NCI-H1930 (cell line): ENCODE measurements at places on chromosomes 6 and 20.

DNA sequence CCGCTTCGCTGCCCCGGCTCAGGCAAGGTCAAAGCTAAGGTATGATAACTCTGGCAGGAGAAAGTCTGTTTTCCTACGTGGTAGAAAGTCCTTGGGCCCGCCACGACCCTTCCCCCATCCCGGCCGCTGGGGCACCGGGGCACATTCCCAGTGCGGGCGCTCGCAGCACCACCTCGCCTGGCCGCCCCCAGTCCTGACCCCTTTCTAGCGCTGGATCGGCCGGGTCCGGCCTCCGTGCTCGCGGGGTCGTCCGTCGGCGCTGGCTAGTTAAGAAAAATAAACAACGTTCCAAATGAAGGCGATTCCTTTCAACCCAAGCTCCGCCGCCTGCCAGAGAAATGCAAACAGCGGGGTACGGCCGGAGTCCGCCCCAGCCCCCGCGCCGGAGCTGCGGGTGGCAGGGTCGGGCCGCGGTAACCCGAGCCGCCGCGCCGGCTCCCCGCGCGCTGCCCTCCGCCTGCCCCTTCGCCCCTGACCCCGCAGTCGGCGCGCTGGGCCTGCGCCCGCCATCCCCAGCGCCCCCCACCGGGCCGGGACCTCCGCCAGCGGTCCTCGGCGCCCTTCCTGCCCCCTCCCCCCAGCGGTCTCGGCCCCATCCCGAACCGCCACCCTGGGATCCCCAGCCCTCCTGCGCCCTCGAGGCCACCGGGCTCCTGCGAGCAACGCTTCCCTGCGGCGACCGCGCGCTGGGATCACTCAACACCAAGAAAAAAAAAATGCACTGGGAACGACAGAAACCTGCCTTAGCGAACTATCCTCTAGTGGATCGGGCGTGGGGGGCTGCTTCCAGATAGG lies 37.6 kb downstream of the NCR2 start:
- DNase-seq: no peak

- DNase-seq: no peak
Observed at GRCh38 chr20:36455972-36456625, 85.2 kb upstream of the MYL9 start.

- no peak for DNase-seq
Observed at GRCh38 chr6:1494671-1495070, 105.3 kb downstream of the FOXF2 start.

GRCh38 chr6:3490625-3490980 lies 33.8 kb upstream of the SLC22A23 start:
- no peak for DNase-seq

DNA sequence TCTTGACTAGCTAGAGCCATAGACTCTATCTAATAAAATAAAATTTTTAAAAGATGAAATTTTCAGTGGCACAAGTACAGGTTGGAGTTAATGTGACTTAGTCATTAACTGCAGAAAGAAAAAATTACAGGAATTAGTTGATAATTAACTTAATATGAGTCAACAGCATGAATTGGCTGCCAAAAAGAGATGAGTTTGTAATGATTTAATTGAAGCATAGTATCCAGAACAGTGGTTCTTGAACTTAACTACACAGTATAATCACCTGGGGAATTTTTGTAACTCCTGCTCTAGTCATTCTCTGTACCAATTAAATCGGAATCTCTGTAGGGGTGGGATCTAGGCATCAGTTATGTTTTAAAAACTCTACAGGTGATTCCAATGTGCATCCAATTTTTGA lies 46.3 kb upstream of the HMGN3 start:
- DNase-seq: no peak

GRCh38 chr20:17438436-17439039 lies 92.6 kb downstream of the BFSP1 start:
- DNase-seq: no peak

- no peak for DNase-seq
Observed at GRCh38 chr6:132136981-132137380, 185.8 kb upstream of the CCN2 start.

GRCh38 chr6:31430449-31430848 lies 27.1 kb downstream of the MICA start:
- DNase-seq: no peak

DNA sequence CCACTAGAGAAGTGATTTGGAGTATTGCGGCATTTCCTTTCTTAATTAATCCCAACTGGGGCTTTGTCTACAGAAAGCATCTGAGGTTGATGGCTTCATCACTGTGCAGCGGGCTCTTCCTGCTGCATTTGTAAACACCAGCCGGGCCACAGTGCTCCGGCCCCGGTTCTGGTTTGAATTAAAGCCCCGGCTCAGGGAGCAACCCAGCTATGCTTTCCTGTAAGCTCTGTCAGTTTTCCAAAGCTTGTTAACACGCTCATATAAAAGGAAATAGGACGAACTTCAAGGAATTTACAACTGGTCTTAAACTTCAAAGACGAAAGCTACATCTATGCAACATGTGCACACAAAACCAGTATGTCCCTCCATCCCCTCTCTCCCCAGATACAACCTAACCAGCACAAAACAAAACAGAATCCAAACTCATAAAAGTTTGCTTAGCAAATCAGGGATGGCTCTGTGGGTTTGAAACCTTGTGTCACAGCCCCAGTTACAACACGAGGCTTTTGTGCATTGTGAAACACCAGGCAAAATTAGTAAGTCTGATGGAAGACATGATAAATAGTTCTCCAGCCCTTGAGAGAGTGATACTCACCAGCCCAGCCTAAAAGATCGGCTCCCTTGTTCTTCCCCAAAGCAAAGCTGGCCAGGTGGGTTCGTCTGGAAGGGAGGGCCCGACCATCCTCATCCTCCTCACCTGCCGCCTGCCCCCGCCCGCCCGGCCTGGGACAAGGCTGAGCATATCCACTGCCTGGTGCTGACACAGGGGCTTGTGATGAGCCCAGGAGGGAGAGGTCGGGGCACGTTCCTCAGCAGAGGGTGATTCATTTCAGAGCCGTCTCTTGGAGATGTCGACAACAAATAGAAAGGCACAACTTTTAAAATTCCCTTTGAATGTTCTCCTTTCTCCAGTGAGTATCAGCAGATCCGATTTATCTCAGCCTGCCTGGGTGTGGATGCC lies 197.9 kb downstream of the TFAP2C start:
- no peak for DNase-seq

- DNase-seq: no peak
Observed at GRCh38 chr20:4183361-4183760, 168.0 kb upstream of the RNF24 start.

GRCh38 chr6:57432157-57432556 lies 114.7 kb downstream of the PRIM2 start:
- DNase-seq: no peak

GRCh38 chr6:11586117-11586516 lies 48.6 kb downstream of the TMEM170B start:
- DNase-seq: no peak

GRCh38 chr20:61888101-61888865 lies 177.4 kb downstream of the TAF4 start:
- DNase-seq: no peak

DNA sequence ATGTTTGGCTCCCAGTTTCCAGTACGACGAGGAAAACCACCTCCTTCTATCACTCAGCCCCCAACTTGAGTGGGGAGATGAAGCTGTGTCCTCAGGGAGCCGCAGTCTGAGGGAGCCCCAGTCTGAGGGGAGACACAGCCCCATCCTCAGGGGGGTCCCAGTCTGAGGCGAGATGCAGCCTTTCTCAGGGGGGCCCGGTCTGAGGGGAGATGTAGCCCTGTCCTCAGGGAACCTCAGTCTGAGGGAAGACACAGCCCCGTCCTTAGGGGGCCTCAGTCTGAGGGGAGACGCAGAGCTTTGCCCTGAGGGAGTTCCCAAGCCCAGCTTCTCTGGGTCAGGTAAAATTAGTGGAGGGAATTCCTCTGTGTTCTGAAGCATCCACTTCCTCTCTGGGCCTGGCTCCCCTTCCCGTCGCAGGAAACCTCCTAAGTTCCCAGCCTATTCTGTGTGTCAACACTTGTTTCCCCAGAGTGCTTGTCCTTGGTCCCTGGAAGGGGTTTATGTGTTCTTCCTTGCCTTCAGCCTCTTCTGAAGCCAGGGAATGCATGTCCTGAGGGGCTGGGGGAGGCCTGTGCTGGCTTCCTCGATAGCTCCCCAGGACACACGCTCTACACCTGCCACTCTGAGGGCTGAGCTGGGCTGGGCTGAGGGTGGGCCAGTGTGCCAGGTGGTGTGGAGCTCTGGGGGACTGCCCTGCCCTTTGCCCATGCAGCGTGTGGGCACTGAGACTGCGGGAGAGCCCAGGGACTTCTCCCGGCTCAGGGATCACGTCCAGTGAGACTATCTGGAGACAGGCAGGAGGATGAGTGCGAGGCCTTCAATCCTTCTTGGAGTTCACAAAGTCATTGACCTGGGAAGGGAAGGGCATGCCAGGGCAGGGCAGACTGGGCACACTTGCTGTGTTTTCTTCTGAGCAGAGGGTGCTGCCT lies 55.4 kb downstream of the VEGFA start:
- DNase-seq: no peak

DNA sequence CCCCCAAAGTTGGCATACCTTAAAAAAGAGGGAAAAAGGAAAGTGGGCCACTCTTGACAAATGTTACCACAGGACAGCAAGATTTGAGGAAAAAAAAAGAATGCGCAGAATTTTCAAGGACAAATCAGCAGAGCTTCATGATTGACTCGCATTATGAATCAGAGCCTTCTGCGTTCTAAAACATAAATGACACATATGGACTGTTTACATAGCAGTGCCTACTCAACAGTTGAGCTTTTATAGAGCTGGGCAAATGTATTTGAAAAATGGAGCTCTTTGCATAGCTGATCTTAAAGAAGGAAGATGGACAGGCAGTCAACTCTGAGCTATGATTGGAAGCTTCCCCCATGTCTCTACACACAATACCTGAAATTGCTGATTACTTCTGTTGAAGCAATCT lies 213.2 kb upstream of the NT5E start:
- DNase-seq: no peak

- no peak for DNase-seq
Observed at GRCh38 chr6:50654155-50654554, 59.2 kb upstream of the TFAP2D start.

- no peak for DNase-seq
Observed at GRCh38 chr6:52503851-52504781, 72.7 kb downstream of the TRAM2 start.

DNA sequence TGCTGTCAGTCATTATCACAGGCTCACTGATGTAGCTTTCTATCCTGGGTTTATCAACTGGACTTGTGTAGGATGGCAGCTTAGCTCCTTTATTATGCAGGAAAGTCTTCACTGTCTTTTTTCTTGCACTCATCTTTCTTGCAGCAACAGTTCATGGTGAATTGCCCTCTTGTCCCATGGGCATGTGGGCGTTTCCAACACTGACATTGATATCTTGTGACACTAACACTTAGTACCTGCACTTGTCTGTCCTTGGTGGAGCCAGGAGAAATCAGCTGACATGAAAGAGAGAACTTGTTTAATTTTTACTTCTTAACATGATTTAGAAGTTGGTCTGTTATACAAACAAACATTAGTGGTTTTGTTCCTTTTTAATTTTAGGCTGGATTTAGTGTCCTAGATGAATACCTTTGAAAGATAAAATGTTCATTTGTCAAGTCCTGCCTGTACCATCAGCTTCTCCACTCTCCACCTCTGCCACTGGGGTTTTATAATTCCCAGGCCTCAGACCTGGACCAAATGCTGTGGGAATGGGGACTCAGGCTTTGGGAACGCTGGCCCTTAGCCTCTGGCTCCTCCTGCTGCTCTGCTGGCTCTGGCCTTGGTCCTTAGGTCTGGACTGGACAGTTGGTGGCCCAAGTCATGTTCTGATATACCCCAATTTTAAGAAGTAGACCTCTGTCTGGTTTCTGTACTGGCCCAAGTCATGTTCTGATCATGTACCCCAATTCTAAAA lies 161.0 kb upstream of the LAMP5 start:
- no peak for DNase-seq

- no peak for DNase-seq
Observed at GRCh38 chr20:61494763-61495575, 242.9 kb downstream of the CDH4 start.

- no peak for DNase-seq
Observed at GRCh38 chr6:146856296-146856695, 257.5 kb downstream of the ADGB start.

DNA sequence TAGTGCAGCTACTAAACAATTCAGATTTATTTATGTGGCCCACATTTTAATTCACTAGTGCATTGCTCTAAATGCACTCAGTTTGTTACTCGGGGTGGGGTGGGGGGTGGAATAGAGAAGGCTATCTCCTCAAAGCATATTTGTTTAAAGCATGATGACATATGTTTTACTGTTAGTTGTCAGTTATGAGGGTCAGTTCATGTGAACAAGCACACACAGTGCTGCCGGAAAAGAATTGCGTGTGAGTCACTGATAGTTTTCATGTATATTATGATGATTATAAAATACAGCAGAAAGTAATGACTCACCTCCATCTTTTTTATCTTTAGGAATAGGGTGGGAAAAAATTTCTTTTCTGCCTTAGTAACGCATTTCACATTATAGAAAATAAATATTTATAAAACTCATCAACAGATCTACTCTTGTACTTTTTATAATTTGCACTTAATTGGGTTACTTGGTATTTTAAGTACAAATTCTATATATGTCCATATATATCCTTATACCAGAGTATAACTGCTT lies 42.2 kb upstream of the STXBP5 start:
- no peak for DNase-seq

DNA sequence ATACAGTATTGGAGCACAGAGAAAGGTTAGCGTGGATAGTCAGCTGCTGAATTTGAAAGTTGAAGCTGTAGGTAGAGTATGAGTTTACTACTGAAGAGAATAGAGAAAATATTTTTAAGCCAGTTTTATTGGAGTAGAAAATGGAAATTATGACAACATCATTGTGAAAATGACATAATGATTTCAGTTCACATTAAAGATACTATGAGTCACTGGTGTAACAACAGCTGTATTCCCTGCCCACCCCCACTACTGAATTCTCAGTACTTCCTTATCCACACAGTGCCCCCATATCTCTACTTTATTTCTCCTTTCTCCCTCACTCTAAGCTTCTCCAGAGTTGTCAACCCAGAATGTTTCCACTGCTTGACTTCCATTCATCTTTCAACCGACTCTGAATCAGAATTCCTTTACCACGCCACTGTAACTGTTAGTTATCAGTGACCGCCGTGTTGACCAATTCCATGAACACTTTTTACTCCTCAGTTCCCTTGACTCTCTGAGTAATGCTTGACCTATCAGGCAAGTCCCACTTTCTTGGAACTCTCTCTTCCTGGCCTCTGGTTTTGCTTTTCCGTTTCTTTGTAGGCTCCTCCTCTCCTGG lies 139.6 kb downstream of the AIG1 start:
- DNase-seq: no peak
